LoVo (cell line): ENCODE measurements at places on chromosomes 7 and 10.

DNA sequence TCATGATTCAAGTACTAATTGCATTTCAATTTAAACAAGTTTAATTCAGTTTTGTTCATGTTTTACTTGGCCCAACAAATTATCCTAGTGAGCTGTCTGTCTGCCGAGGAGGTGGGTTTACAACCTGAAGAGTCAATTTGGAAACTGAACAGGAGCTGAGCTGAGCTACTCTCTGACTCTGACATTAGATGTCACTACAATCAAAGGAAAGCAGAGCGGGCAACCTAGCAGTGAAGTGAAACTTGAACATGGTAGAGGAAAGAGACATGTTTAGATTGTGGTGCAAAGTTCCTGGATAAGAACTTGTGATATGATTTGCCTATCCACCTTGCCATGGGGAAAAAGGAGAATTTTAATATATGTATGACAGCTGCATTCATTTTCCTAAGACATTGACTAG is 9.6 kb upstream of the AGR3 start:
- DNase-seq = peak; percentile 81

GRCh38 chr10:77359287-77359691 is 278.3 kb downstream of the KCNMA1 start:
- no peak for DNase-seq

GRCh38 chr7:75758491-75758890 is 13.5 kb downstream of the CCL26 start:
- DNase-seq = no peak

DNA sequence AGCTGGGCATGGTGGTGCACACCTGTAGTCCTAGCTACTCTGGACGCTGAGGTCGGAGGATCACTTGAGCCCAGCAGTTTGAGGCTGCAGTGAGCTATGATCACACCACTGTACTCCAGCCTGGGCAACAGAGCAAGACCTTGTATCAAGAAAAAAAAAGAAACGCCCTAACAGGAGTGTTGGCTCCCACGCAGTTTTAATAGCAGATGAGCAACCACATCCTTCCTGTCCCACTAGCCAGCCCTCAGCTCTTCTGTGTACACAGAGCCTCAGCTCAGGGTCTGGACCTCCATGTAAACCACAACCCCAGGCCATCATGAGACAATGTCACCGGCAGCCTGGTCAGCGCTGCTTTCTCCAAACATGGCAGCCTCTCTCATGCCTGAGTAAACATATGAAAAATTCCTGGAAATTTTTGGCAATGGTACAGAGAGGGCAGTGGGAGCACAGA is 108.2 kb downstream of the PIP4K2A start:
- no peak for DNase-seq

DNA sequence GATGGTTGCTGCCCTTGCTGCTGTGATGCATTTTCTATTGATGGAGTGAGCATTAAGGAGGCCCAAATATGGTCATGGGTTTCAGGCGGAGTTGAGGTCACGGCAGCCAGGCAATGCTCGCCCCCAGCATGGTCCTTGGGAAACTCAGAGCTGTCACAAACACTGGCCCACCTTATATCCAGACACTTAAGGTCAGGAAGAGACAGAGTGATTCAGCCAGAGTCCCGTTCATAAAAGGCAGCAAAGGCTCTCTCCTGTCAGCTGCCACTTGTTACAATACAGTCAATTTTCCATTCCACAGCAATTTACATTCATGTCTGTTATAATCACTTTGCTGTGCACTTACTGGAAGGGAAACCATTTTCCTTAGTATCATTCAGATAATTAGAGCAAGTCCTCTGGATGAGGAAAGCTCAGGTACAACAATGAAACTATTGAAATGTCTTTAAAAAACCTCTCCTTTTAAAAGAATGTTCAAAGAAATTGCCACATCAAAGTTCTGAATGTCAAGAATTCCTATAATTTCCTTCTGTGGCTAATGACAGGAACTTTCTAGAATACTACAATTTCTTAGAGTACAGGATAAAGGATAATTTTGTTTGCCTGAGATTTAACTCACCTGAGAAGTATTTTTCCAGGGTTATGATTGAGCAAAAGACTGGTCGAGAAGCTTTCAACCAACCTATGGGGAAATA is 14.8 kb upstream of the ANKRD1 start:
- peak; percentile 25 for DNase-seq

GRCh38 chr7:51273360-51273759 is 43.2 kb downstream of the COBL start:
- DNase-seq = no peak

GRCh38 chr7:47332681-47333553 is 249.0 kb downstream of the TNS3 start:
- no peak for DNase-seq

GRCh38 chr10:34816085-34816496 is 995 bp upstream of the PARD3 start:
- no peak for DNase-seq

- DNase-seq = no peak
These were observed 1.0 kb upstream of the PAX2 start for GRCh38 chr10:100744136-100744986.

DNA sequence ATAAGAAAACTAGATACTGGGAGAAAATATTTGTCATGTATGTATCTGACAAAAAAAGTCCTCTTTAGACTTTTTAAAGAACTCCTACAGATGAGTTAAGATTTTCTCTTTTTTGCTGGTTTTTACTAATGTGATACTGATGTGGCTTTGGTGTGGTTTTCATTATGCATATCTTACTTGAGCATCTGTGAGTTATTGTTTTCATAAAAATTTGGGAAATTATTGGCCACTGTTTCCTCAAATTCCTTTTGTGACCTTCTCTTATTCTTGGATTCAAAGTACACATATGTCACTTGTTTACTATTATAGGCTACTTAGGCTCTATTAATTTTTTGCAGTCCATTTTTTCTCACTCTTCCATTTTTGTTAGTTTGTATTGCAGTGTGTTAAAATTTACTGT is 89.0 kb downstream of the PPP1R9A start:
- no peak for DNase-seq

DNA sequence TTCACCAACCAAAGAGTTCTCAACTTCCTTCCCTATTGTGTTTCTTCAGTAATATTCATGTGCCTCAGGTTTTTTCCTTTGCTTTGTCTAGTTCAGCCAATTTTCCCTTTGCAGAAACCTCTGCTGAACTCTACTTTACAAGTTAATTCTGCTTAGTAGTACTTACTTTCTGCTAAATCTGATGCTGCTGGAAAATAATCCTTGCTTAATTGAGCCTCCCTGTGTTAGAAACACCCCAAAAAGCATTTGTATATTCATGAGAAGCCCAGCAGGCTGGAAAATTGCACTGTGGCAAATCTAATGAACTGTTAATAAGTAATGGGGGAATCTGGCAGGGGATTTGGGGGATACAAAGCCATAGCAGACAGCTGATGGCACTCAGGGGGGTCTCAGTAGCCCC is 78.5 kb downstream of the CDCA7L start:
- no peak for DNase-seq

GRCh38 chr10:68133523-68133922 is 24.2 kb downstream of the MYPN start:
- DNase-seq = no peak

DNA sequence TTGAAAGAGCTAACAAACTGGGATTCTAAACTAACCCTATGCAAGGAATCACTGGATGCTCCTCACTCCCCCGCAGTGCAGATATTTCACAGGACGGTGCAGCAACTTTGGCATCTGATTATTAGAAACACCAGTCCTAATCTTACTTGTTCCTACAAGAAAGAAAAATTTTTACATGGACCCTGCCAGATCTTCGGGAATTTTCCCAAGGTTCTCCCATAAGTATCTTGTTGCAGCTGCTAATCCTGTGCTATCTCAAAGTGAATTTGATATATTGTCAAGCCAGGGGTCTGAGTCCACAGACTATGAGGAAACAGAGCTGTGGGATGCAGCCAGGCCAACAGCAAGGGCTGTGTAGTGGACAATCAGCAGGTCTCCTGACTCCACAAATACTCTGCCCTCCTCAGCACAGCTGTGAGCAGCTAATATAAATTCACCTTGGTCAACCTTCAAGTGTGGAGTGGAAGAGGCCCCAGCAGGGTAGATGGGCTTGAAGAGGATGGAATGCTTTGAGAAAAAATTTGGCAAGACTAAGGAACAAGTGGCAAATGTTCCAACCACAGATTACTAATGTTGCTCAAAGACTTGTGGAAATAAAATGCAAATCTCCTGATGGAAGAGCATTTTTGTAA is 25.6 kb downstream of the VSTM4 start:
- DNase-seq = no peak

- no peak for DNase-seq
These were observed 31.2 kb downstream of the GFRA1 start for GRCh38 chr10:116241642-116242410.

DNA sequence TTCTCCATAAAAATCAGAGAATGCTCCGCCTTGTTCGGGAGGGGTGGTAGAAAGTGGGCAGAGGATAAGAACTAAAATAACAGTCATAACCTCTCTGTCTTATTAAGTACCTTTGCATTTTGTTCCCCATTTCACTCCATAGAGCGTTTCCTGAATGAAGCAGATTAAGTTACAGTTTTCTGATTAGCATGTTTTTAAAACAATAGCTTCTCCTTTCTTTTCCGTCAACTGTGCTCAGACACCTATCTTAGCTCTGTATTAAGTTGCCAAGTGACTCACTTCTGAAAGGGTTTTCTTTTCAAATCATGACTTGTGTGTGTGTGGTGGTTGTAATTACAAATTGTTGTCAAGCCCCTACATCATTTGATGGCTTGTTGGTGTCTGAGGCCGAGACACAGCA is 1.4 kb downstream of the HABP2 start:
- no peak for DNase-seq

DNA sequence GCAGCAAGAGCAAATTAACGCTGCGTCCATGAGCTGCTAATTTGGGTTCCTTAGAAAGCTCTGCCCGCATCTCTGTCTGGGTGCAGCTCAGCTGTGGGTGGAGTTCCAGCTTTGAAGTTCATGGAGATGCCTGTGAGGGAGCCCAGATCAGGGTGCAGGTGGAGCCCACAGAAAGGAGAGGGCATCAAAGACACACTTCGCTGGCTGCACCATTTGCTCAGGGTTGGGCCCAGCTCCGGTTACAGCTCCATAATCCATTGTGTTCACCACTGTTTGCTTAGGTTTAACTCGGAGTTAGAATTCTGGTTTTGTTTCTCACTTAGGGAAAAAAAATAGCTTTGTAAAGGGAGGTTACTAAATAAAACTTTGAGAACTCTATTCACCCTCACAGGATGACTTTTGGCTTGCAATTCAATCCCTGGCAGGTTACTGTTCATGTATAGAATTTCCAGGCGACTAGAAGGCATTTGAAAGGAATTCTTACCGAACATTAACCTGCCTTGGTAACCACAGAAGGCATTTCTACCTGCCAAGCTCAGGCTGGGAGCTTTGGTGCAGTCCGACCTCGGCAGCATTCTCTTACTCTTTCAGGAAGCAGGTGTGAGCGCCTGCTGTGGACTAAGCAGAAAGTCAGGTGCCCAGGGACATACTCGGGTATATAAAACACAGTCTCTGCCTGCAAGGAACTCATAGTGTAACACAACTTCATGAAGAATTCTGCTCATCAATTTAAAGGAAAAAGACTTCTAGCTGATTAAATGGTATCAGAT is 179.5 kb upstream of the RNF32 start:
- no peak for DNase-seq

GRCh38 chr7:108014747-108015682 is 12.1 kb upstream of the LAMB1 start:
- peak; percentile 82 for DNase-seq

DNA sequence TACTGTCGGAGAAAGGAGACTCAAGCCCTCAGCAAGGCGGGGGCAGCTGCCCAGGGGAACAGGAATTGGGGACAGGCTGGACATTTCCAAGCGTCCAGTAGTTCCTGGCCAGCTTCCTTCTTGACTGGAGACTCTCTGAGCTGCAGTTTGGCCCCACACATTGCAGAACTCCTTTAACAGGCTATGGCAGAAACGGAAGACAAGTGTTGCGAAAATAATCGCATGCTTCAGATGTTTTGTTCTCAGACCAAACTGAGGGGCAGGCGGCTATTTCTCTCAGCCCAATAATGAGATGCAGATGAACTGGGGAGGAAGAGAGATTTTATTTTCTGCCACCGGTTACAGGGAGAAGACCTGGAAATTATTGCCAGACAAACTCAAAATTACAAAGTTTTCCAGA is 88.0 kb upstream of the PFKP start:
- no peak for DNase-seq

GRCh38 chr7:45076946-45077345 is 11.8 kb downstream of the NACAD start:
- DNase-seq = no peak

GRCh38 chr10:102632394-102633111 is 11.7 kb upstream of the TRIM8 start:
- DNase-seq = no peak

- peak; percentile 16 for DNase-seq
These were observed 117.0 kb downstream of the ADCY1 start for GRCh38 chr7:45691155-45691656.

GRCh38 chr10:69346776-69347175 is 68.5 kb downstream of the HK1 start:
- DNase-seq = no peak

- peak; percentile 42 for DNase-seq
These were observed 76.0 kb upstream of the CAV2 start for GRCh38 chr7:116423499-116423898.

DNA sequence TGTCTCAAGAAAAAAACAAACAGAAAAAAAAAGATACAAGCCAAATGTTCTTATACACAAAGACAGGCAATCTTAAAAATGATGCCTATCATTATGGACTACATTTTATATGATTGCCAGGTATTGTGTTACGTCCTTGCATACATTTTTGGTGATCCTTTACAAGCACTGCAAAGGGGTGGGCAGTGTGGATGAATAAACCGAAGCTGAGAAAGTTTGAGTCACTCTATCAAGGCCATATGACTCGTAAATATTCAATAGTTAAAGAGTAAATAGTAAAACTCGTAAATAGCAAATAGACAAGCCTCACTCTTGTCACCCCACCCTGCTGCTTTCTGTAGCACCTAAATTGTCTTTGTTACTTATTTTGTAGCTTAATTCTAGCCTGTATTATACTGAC is 326.2 kb downstream of the FRMD4A start:
- DNase-seq = no peak

GRCh38 chr7:98210513-98211220 is 572 bp upstream of the BHLHA15 start:
- peak; percentile 15 for DNase-seq

GRCh38 chr10:30353851-30354250 is 4.8 kb upstream of the MTPAP start:
- DNase-seq = no peak

GRCh38 chr7:135731-136645 is 56.4 kb upstream of the FAM20C start:
- DNase-seq = no peak

GRCh38 chr7:152989889-152990380 is 230.4 kb downstream of the ACTR3B start:
- no peak for DNase-seq

- DNase-seq = no peak
These were observed 91.0 kb downstream of the ELFN1 start for GRCh38 chr7:1761097-1761496.

GRCh38 chr10:5618042-5618441 is 48.4 kb downstream of the ASB13 start:
- DNase-seq = no peak

DNA sequence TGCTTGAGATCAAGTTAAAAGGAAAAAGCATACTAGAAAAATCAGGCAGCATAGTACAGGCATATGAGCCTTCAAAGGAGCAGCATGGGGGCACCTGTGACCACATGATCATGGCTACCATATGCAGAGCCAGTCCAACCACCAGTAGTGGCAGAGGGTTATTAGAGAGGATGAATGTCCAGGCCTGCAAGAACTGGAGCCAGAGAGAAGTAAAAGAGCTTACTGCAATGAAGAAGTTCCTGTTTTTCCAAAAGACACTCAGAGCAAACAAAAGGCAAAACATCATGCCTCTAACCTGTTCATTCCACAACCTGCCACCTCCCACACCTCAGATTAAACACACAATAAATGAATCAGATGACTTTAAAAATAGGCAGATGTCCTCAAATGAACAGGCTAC is 99.6 kb upstream of the NAMPT start:
- no peak for DNase-seq
